Activated T-helper 1 cell treated with anti-CD3 and anti-CD28 coated beads, Interleukin-12 subunit alpha, Interleukin-12 subunit beta, Interleukin-2, Interleukin-4 antibody, amounts not matched to agents 30 ng/mL and 10 ng/mL and 1 ng/mL, durations not matched to agents 14 hours and 24 hours and 36 hours (primary cell): ENCODE measurements at places on chromosomes 3 and 15.

DNA sequence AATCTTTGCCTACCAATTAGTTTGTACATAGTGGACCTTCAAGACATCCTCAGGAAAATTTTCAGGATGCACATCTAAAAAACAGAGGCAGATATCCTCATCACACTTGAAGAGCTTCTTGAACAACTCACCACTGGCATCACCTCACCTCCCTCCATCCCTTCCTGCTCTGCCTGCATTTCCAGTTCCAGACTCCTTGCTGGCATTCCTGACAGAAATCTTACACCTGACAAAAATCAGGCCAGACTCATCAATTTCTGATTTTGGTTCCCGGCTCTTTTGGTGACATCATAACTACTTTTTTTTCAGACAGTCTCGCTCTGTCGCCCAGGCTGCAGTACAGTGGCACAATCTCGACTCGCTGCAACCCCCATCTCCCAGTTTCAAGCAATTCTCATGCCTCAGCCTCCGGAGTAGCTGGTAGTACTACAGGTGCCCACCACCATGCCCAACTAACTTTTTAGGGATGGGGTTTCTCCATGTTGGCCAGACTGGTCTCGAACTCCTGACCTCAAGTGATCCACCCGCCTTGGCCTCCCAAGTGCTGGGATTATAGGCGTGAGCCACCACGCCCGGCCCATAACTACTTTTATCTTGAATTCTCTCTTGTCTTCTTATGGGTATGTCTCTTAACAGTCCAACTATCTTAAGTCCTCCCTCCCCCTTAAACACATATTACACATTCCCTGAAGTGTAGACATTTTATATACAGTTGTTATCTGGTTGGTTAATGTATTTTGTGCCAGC is 216.6 kb upstream of the IL12A start:
- no peaks in the 10 kb centered on the region for H3K36me3 ChIP-seq
- H3K27ac ChIP-seq = no peak overlapping the region
- peaks cover 23% of the 10 kb centered on the region for H3K27me3 ChIP-seq
- no peaks in the 10 kb centered on the region for H3K4me1 ChIP-seq
- H3K4me3 ChIP-seq = no peak overlapping the region

GRCh38 chr3:10768708-10769394 is 47.2 kb upstream of the SLC6A11 start:
- H3K36me3 ChIP-seq = no peaks in the 10 kb centered on the region
- no peak for DNase-seq
- peaks cover 3% of the 10 kb centered on the region for H3K27me3 ChIP-seq
- H3K27ac ChIP-seq = no peak overlapping the region

DNA sequence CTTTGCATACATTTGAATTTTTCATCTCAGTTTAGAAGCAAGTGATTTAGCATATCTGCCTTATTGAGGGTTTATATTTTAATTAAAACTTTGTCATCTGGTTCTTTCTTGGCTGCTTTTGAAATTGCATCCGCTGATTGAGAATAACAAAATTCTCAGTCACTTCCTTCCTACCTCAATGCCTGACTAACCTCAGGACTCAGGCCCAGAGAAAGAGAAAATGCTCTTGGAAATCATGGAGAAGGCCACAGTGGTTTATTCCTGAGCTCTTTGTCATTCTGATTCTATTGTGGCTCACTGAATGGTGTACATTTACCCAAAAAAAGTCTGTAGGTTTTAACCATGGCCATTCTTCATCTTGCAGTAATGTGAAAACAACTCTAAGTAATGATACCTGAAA is 533.9 kb downstream of the TBL1XR1 start:
- H3K27ac ChIP-seq = no peak overlapping the region
- H3K4me3 ChIP-seq = no peak overlapping the region
- H3K4me1 ChIP-seq = no peaks in the 10 kb centered on the region
- no peaks in the 10 kb centered on the region for H3K36me3 ChIP-seq
- DNase-seq = no peak

GRCh38 chr15:23616536-23616935 is 31.1 kb downstream of the MAGEL2 start:
- no peaks in the 10 kb centered on the region for H3K4me1 ChIP-seq
- H3K36me3 ChIP-seq = no peaks in the 10 kb centered on the region
- no peaks in the 10 kb centered on the region for H3K27me3 ChIP-seq
- no peak for DNase-seq

DNA sequence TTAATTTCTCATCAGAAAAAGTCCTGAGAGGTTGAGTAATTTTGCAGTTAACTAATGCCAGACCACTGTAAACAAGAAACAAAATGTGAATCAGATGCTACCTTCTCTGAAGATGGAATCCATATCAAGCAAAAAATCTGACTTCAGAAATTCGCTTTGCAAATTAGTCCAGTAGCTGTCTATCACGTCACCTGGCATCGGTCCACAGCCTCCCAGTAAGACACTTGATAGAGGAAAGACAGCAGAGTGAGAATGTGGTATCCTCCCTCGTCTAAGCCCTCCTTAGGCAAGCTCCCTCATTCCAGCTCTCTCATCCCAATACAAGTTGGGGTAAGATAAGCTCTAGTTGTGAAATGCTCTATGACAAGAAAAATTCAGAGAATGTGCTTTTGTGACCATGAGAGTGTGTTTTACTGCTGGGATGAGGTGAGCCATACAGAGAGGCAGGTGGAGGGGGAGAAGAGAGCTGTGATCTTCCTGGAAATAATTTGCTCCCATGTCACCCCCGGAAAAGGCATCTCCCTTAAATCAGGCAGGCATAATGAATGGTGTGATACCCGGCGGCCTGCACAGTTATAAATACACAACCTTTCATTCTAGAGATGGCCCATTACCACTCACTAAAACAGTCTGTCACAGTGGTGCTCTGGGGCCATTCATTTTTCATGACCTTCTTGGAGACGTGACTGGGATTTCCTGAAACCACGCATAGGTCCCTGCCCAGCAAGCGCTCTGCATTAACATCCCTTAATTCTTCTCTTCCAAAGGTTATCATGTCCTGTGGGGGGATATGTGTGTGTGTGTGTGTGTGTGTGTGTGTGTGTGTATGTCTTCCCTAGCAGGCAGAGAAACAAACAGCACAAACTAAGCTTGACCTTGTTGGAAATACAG is 602.0 kb upstream of the KCNMB2 start:
- DNase-seq = no peak
- H3K36me3 ChIP-seq = no peaks in the 10 kb centered on the region
- no peak overlapping the region for H3K4me3 ChIP-seq
- no peak overlapping the region for H3K27ac ChIP-seq
- no peaks in the 10 kb centered on the region for H3K27me3 ChIP-seq
- no peaks in the 10 kb centered on the region for H3K4me1 ChIP-seq

- no peak overlapping the region for H3K4me3 ChIP-seq
- H3K4me1 ChIP-seq = peaks cover 20% of the 10 kb centered on the region
- no peak for DNase-seq
- H3K27me3 ChIP-seq = no peaks in the 10 kb centered on the region
- H3K36me3 ChIP-seq = no peaks in the 10 kb centered on the region
These were observed 12.1 kb upstream of the CNBP start for GRCh38 chr3:129195731-129196256.

DNA sequence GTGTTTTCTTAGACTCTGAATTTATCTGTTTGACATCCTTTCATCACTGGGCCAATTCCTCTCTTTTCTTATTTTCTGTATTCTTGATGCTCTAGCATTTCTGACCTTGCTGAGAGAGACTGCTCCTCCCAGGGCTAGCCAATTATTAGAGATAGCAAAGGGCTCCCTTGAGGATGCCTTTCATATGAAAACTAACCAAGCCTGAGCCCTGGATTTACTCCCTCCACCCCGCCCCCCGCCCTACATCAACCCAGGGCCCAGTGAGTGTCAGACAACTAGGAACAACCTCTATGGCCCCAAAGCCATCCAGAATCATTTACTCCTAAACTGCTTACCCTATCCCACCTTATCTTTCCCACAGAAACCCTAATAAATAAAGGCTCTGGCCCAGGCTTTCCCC is 69.7 kb upstream of the LARS2 start:
- no peak overlapping the region for H3K4me3 ChIP-seq
- no peaks in the 10 kb centered on the region for H3K4me1 ChIP-seq
- H3K36me3 ChIP-seq = no peaks in the 10 kb centered on the region
- H3K27me3 ChIP-seq = peaks cover 2% of the 10 kb centered on the region
- no peak overlapping the region for H3K27ac ChIP-seq
- no peak for DNase-seq

GRCh38 chr15:60476713-60477112 is 2.2 kb downstream of the ICE2 start:
- peaks cover 23% of the 10 kb centered on the region for H3K36me3 ChIP-seq
- H3K27ac ChIP-seq = no peak overlapping the region
- no peaks in the 10 kb centered on the region for H3K27me3 ChIP-seq
- H3K4me3 ChIP-seq = peak overlapping the region; percentile 52
- H3K4me1 ChIP-seq = peaks cover 57% of the 10 kb centered on the region

- no peak for DNase-seq
- H3K4me3 ChIP-seq = no peak overlapping the region
- no peak overlapping the region for H3K27ac ChIP-seq
- peaks cover 23% of the 10 kb centered on the region for H3K27me3 ChIP-seq
- no peaks in the 10 kb centered on the region for H3K36me3 ChIP-seq
These were observed 10.3 kb downstream of the HRH1 start for GRCh38 chr3:11164607-11165006.

- peaks cover 39% of the 10 kb centered on the region for H3K4me1 ChIP-seq
- DNase-seq = no peak
- H3K27ac ChIP-seq = no peak overlapping the region
- H3K36me3 ChIP-seq = peaks cover 15% of the 10 kb centered on the region
- H3K27me3 ChIP-seq = peaks cover 4% of the 10 kb centered on the region
These were observed 5.0 kb downstream of the PEAK1 start for GRCh38 chr15:77414789-77415442.

DNA sequence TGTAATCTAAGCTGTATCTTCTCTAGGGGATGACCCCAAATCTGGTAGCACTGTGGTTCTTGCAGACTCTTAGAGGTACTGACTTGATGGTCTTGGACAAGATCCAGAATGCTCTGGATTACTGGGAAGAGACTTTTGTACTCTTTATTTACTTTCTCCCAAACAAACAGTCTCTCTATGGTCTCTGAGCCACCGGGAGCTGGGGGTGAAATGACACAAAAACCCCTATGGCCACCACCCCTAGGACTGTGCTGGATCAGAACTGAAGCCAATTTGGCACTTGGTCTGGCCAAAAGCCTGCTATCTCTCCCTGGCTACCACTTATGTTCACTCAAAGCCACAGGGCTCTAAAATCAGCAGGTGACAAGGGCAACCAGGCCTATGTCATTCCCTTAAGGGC is 50.2 kb upstream of the SI start:
- DNase-seq = no peak
- H3K36me3 ChIP-seq = no peaks in the 10 kb centered on the region
- no peak overlapping the region for H3K27ac ChIP-seq
- no peaks in the 10 kb centered on the region for H3K4me1 ChIP-seq

GRCh38 chr15:45021348-45021747 is 1.6 kb upstream of the SORD start:
- H3K27me3 ChIP-seq = peaks cover 31% of the 10 kb centered on the region
- H3K4me1 ChIP-seq = peaks cover 16% of the 10 kb centered on the region
- H3K27ac ChIP-seq = no peak overlapping the region

DNA sequence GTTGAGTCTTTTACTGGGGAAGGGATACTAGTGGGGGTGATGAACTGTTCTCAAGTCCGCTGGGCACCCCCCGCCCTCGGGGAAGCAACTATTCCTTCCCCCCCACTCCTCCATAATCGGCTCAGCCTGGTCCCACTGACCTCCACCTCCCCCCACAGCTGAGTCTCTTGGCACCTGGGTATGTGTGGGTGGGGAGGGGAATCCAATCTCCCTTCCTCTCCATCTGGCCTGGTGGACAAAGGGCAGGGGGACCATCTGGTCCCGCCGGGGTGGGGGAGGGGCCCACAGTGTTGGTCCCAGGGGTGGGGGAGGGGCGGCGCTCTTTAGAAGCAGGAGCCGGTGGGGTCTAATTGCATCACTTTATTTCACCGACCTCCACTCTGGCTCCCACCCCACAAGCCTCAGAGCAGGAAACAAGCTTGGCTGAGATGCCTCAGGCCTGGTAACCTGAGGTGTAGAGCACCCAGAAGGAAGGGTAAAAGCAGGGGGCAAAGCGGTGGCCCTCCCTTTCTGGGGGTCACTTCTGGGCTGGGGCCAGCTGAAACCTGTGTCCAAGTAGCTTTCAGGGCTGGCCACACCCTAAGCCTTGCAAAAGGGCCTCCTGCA is 1.0 kb upstream of the PCBP4 start:
- peaks cover 7% of the 10 kb centered on the region for H3K36me3 ChIP-seq
- peak overlapping the region; percentile 87 for H3K4me3 ChIP-seq
- peaks cover 6% of the 10 kb centered on the region for H3K4me1 ChIP-seq
- no peak for DNase-seq
- H3K27ac ChIP-seq = peak overlapping the region; percentile 81
- peaks cover under 1% of the 10 kb centered on the region for H3K27me3 ChIP-seq

GRCh38 chr3:126807795-126808194 is 103.8 kb downstream of the CHCHD6 start:
- no peak overlapping the region for H3K27ac ChIP-seq
- H3K27me3 ChIP-seq = no peaks in the 10 kb centered on the region
- DNase-seq = no peak
- H3K4me1 ChIP-seq = no peaks in the 10 kb centered on the region

GRCh38 chr3:121496786-121497185 is 49.0 kb downstream of the POLQ start:
- no peak overlapping the region for H3K27ac ChIP-seq
- H3K36me3 ChIP-seq = peaks cover 28% of the 10 kb centered on the region
- peaks cover 6% of the 10 kb centered on the region for H3K4me1 ChIP-seq

- peaks cover 41% of the 10 kb centered on the region for H3K4me1 ChIP-seq
- peak; percentile 23 for DNase-seq
- no peak overlapping the region for H3K27ac ChIP-seq
- no peak overlapping the region for H3K4me3 ChIP-seq
These were observed 48.6 kb upstream of the C15orf39 start for GRCh38 chr15:75153087-75153486.

DNA sequence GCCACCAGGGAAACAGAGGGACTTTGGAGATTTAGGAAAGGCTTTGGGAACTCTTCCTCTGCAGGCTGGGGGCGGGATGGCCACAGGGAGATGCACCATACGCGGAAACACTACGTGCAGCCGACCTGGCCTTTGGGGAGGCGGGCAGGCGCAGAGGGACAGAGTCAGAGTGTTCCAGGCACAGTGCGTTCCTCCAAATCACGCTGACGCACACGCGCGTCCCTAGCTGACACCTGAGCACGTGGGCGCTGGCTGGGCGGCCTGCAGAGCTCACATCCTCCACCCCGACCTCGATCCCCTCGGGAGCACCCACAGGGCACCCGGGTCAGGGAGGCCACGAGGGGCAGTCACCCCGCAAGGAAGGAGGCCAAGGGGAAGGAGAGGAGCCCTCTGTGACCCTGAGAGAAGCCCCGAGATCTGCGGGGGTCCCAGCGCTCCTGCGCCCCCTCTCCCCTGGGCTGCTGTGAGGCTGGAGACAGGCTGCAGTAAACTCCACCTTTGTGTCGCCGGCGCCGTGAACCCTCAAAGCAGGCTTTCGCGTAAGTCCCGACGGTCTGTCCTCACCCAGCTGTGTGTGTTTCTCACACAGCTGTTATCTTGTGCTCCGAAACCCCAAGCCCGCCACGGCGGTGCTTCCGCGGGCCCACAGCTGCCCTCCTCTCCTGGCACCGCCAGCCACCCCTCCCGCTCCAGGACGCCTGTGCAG is 196.3 kb downstream of the OCA2 start:
- no peak overlapping the region for H3K4me3 ChIP-seq
- H3K27me3 ChIP-seq = no peaks in the 10 kb centered on the region
- H3K4me1 ChIP-seq = no peaks in the 10 kb centered on the region
- no peaks in the 10 kb centered on the region for H3K36me3 ChIP-seq
- DNase-seq = no peak

GRCh38 chr15:100005013-100005412 is 271.8 kb upstream of the LYSMD4 start:
- H3K27ac ChIP-seq = no peak overlapping the region
- no peaks in the 10 kb centered on the region for H3K4me1 ChIP-seq
- H3K4me3 ChIP-seq = no peak overlapping the region
- no peak for DNase-seq
- no peaks in the 10 kb centered on the region for H3K36me3 ChIP-seq
